ENCODE measurements at places on chromosomes 12 and 14. TPM values are rescaled to one million over a fixed set of nuclear protein-coding genes. Genes with fewer than 3 reads are reported as not detected.

GRCh38 chr14:93928184-93929047 is 1.3 kb downstream of the FAM181A start:
- peaks cover 2% of the 10 kb centered on the region for H3K36me3 ChIP-seq
- no peaks in the 10 kb centered on the region for H3K27me3 ChIP-seq
- no peaks in the 10 kb centered on the region for H3K4me1 ChIP-seq
- no peak for DNase-seq

The SRGAP1 gene
- 0.12 TPM for total RNA-seq

DNA sequence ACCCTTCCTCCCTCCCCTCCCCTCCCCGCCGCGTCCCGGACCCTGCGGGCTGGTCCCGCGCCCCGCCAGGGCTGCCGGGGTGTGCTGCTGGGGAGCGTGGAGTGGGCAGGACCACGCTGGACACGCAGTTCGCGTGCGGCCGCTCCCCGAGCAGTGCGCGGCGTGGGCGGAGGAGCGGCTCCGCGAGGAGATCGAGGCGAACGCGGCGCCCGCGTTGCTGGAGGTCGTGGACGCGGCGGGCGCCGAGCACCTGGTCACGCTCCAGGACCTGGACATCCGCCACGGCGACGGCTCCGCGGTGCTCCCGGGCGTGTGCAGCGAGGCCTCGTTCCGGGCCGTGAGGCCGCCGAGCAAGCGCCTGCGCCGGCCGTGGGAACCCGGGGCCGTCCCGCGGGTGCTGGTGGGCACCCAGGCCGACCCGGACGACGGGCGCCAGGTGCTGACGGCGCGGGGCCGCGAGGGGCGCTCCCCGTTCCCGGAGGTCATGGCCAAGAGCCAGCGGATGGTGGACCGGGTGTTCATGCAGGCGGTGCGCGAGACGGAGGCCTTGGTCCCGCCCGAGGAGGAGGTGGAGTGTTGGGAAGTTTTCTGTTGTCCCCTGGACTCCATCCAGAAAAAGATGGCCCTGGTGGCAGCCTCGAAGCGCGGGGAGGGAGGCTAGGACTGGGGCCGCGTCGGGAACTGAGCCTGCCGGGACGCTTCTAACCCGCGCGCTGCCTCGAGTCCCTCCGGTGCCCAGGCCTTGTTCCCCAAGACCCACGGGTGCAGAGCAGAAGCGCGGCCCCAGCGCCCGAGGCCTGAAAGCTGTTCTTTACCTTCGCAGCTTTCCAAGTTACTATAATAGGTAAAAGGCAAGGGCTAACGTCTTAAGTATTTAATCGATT is 54.7 kb upstream of the EIF5 start:
- H3K4me1 ChIP-seq, result peaks cover 13% of the 10 kb centered on the region
- H3K36me3 ChIP-seq, result no peaks in the 10 kb centered on the region
- peak overlapping the region; percentile 29 for H3K4me3 ChIP-seq

GRCh38 chr12:59396519-59396918 is 199.3 kb upstream of the SLC16A7 start:
- DNase-seq, result no peak
- H3K27ac ChIP-seq, result no peak overlapping the region
- H3K4me3 ChIP-seq, result no peak overlapping the region
- no peaks in the 10 kb centered on the region for H3K4me1 ChIP-seq
- no peaks in the 10 kb centered on the region for H3K36me3 ChIP-seq

DNA sequence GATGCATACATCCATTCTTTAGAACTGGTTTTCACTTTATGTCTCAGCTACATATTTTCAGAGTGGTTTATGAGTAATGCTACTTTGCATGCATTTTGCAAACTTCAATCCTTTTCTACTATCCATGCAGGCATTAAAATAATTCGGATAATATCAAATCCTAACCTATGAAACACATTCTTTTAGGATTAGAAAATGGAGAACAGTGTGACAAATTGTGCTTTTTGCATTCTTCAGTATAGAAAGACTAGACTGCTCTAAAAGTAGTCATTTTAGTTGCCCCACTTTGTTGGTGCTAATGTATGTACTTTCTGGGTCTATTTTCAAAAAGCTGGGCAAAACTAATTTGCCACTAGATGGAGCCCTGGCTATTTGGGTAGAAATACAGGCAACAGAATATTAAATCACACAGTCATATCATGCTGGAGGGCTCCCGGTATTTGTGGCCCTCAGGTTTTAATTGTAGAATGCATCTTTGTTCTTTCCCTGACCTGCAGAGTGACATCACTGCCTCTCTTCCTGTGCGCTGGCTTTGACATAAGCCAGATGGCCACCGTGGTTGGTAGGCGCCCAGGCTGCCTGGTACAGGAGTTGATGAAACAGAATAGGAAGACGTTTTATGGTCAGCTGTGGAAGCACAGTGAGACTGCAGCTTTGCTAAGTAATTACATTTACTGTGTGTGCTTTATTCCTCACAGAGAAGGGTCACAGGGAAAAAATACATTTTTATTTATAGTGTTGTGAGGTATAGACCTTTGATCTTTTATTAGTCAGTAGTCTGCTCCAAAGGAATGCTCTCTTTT is 28.1 kb downstream of the MSRB3 start:
- no peak overlapping the region for H3K27ac ChIP-seq
- no peaks in the 10 kb centered on the region for H3K36me3 ChIP-seq
- no peak for DNase-seq
- no peak overlapping the region for H3K4me3 ChIP-seq
- H3K27me3 ChIP-seq, result peaks cover 27% of the 10 kb centered on the region

DNA sequence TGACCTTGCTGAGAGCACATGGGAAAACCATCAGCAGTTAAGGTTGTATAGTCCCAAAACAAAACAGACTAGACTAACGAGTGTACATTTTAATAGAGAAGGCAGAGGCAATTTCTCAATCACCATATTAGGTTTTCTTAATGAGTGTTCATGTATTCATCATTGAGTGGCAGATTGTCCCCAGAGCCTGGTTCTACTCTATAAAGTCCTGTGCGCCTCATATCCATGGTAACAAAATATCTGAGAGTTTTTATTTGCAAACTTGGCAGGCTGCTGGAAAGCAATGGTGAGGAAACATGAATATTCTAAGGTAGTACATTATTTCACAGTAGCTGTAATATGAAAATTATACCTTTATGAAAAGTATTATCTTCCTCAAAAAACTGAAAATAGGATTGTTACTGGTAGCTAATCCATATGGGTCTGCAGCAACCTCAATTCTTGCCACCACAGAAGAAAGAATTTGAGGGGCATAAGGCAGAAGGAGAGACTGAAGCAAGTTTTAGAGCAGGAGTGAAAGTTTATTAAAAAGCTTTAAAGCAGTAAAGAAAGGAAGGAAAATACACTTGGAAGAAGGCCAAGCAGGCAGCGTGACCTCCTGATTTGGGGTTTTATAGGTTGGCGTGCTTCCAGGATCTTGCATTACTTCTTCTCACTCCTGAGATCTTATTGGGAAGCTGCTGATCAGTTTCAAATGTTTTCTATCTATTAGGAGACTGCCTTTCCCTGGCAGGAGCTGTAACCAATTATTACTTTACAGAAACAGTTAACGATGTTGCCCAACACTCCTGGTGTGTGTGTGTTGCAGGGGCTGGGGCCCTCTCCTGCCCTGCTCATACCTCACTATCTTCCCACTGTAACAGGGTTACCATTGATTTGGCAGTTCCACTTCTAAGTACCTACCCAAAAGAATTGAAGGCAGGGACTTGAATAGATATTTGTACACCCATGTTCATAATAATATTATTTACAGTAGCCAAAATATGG is 154.0 kb upstream of the NUDT4 start:
- no peaks in the 10 kb centered on the region for H3K4me1 ChIP-seq
- no peak overlapping the region for H3K4me3 ChIP-seq
- peaks cover 2% of the 10 kb centered on the region for H3K27me3 ChIP-seq
- H3K27ac ChIP-seq, result no peak overlapping the region
- no peak for DNase-seq

GRCh38 chr14:49314737-49315136 is 271.4 kb downstream of the RPS29 start:
- H3K27me3 ChIP-seq, result no peaks in the 10 kb centered on the region
- no peaks in the 10 kb centered on the region for H3K4me1 ChIP-seq
- H3K4me3 ChIP-seq, result no peak overlapping the region
- H3K36me3 ChIP-seq, result no peaks in the 10 kb centered on the region
- H3K27ac ChIP-seq, result no peak overlapping the region

GRCh38 chr14:38629412-38629811 is 373.5 kb upstream of the CLEC14A start:
- H3K27me3 ChIP-seq, result no peaks in the 10 kb centered on the region
- no peak overlapping the region for H3K4me3 ChIP-seq
- no peak overlapping the region for H3K27ac ChIP-seq
- no peaks in the 10 kb centered on the region for H3K4me1 ChIP-seq
- no peak for DNase-seq

Data from activated CD4-positive, alpha-beta memory T cell treated with anti-CD3 and anti-CD28 coated beads for 36 hours (primary cell).